ENCODE measurements at places on chromosomes 6 and 20. TPM values are rescaled to one million over a fixed set of nuclear protein-coding genes. Genes with fewer than 3 reads are reported as not detected.

- no peak for DNase-seq
Measured at GRCh38 chr6:51260003-51260402, 441.3 kb downstream of the TFAP2B start.

GRCh38 chr6:82521861-82522260, 158.2 kb downstream of the TPBG start:
- no peak for DNase-seq

DNA sequence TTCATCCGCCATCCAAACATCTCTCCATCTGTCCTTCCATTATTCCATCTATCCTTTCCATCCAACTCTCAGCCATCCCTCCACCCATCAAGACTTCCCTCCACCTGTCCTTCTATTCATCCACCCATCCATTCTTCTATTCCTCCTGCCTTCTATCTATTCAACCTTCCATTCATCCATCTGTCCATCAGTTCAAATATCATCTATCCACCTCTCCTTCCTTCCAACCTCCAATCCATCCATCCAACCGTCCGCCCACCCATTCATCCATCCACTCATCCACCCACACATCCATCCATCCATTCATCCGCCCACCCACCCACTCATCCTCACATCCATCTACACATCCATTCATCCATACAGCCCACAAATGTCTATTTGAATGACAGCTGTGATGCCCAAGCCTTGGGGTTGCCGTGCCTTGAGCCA, 132.1 kb downstream of the CEBPB start:
- DNase-seq, result no peak

- no peak for DNase-seq
Measured at GRCh38 chr6:12037798-12038197, 25.7 kb downstream of the HIVEP1 start.

DNA sequence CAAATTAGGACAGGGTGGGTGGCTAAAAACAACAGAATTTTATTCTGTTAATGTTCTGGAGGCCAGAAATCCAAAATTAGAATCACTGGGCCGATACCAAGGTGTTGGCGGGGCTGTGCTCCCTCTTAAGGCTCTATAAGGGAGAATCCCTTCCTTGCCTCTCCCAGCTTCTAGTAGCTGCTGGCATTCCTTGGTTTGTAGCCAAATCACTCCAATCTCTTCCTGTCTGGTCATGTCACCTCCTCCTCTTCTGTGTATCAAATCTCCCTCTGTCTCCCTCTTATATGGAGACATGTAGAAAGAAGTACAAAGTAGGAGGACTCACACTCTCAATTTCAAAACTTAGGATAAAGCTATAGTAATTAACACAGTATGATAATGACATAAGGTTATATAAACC, 102.9 kb upstream of the SIRPA start:
- DNase-seq, result no peak

- DNase-seq, result no peak
Measured at GRCh38 chr6:145087034-145087433, 648.3 kb downstream of the EPM2A start.

DNA sequence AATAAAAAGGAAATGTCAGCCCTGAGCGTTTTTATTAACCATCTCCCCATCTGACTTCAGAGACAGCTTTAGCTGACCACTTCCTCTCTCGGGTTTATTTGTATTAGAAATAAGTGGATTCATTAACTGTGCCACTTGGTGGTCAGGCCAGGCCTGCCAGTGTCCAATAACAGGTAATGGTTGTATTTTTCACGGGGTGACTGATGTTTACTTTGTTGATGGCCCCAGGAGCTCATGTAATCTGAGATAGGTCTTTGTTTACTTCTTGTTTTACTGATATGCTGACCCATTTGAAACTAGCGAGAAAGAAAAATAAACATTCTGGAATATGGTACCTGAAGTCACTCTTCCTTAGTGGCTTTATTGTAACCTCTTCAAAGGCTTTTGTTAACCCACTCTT, 504.3 kb upstream of the SLC35B3 start:
- no peak for DNase-seq

DNA sequence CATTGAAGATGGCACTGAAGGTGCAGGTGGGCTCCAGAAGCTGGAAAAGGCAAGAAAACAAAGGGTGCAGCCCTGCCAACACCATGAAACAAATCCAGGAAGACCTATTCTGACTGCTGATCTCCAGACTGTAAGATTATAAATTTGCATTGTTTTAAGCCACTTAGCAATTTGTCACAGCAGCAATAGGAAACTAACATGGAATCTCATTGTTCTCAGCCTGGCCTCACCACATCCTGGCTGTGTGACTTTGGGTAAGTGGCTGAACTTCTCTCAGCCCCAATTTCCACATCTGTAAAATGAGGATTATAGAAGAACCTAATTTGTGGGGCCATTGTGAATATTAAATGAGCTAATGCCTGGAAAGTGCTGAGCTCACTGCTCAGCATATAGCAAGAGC, 160.4 kb upstream of the MAFB start:
- DNase-seq, result no peak

GRCh38 chr20:40970218-40970617, 58.4 kb upstream of the TOP1 start:
- DNase-seq, result no peak

DNA sequence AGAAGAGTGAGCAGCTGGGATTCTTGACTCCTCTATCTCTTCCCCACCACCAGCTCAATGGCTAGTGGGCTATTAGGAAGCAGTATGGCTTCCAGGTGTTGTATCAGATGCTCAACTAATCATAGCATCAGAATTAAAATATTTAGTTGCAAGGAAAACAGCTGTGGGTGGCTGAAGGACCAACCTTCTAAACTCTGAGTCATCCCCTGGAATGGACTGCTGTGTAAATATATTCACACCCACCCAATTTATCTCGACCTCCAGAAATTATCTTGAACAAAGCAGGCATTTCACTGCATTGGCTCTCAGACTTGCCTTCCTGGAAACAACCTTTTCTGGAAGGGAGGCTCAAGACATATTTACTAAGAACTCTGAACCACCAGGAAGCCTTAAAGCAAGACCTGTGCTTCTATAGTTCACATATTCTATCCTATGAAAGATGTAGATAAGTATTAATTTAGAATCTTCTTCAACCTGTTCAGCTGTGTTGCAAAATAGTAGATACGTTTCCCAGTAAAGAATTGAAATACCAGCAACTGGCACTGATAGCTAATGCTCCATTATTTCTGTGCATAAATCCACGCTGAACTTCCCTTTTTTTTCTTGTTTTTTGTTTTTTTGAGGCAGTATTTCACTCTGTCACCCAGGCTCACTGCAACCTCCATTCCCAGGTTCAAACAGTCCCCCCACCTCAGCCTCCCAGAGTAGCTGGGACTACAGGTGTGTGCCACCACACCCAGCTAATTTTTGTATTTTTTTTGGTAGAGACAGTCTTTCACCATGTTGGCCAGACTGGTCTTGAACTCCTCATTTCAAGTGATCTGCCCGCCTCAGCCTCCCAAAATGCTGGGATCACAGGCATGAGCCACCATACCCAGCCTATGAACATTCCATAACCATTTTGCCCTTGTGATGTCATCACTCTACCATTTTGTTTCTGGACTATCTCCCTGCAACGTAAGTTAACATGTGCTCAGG, 56.9 kb upstream of the CD2AP start:
- no peak for DNase-seq

GRCh38 chr6:21095462-21095861, 498.1 kb upstream of the SOX4 start:
- DNase-seq, result no peak

- peak; percentile 62 for DNase-seq
Measured at GRCh38 chr6:144349690-144350527, 64.8 kb downstream of the UTRN start.

GRCh38 chr20:7765221-7765620, 175.0 kb downstream of the HAO1 start:
- no peak for DNase-seq

DNA sequence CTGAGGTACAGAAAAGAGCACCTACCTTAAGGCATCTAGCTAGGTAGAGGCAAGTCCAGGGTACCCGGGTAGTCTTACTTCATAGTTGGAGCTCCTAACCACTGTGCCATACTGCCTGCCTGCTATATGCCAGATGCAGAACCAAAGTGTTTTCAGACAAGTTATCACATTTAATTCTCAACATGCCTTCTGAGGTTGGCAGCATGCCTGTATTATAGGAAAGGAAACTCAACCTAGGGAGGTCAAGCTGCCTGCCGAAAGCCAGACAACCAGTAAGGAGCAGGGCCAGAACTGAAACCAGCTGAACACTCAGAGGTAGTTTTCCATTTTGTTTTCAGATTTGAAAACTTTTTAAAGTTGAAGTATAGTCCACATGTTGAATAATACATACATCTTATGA, 5.4 kb downstream of the CTNNBL1 start:
- DNase-seq, result no peak

- no peak for DNase-seq
Measured at GRCh38 chr6:48817333-48818051, 645.6 kb downstream of the MMUT start.

- DNase-seq, result peak; percentile 60
Measured at GRCh38 chr6:56595490-56596122, 47.1 kb downstream of the DST start.

DNA sequence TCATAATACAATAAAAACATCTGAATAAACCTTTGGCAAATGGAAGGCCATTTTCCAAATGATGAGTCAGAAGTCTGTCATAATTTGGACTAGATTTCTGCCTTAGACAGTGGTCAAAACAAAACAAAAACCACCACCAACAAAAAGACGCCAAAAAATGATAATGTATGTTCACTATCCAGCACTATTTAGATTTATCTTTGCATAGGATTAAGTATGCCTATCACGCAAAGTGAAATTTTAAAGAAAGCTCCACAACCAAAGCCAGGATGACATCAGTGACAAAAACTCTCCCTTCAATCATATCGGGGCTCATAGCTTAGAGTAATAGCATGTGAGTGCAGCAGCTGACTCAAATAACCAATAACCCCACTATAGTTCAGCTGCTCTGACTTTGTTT, 201.9 kb downstream of the MOXD1 start:
- peak; percentile 76 for DNase-seq

DNA sequence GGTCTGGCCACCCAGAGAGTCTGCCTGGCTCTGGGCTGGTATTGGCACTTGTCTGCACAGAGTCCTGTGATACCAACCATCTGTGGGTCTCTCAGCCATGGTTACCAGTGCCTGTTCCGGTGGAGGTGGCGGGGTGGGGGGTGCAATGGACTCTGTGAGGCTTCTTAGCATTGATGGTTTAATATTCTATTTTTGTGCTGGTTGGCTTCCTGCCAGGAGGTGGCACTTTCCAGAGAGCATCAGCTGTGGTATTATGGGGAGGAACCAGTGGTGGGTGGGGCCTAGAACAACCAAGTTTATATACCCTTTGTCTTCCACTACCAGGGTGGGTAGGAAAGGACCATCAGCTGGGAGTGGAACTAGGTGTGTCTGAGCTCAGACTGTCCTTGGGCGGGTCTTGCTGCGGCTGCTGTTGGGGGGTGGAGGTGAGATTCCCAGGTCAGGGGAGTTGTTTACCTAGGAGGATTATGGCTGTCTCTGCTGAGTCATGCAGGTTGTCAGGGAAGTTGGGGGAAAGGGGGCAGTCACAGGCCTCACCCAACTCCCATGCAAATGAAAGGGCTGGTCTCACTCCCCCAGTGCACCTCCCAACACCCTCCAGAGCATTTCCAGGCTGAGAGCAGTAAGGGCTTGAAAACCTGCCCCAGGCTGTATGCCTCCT, 117.5 kb downstream of the FLRT3 start:
- DNase-seq, result no peak

DNA sequence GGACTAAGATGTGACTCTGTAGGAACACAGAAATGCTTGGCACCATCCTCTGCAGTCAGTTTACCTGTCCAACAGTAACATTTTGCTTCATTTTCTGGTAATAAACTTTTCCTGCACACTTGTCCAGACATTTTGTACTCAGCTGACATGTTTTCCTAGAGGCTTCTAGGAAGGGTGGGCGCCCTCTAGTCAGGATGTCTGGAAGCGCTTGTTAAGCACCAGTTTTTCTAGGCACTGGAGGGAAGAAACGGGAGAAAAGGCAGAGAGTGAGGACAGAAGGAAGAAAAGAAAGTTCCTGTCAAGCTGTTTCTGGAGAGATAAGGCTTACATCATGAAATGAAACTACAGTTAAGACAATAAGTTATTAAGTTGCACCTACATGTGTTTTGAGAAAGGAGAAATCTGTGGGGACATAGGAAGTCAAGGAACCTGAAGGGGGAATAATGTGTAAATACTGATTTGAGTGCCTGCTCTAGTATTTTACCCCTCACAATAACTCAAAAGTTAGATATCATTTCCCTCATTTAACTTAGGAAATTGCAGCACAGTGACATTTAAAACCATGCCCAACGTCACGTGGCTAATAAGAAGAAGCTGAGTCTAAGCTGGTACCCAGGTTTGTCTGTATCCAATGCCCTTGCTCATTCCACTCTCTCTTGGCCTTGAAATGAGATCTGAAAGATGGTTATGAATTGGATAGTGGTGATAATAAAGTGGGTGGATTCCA, 42.7 kb upstream of the TNFRSF21 start:
- no peak for DNase-seq

GRCh38 chr6:133467231-133467981, 226.2 kb downstream of the EYA4 start:
- no peak for DNase-seq

GRCh38 chr20:20895537-20895936, 183.1 kb upstream of the RALGAPA2 start:
- DNase-seq, result no peak

DNA sequence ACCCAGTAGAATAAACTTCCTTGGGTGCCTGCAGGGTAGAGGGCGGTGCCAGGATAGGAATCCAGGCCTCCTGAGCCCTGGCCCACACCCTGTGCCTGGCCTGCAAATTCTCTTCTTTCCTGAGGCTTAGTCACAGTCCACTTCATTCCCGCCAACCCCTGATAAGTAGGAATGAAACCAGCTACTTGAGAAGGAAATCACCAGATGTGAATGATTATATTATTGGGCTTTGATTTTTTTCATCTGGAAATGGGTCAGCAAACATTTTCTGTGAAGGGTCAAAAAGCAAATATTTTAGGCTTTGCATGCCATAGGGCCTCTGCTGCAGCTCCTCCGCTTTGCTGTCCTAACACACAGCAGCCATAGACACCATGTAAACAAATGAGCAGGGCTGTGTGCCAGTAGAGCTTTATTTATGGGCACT, 50.2 kb downstream of the STK35 start:
- peak; percentile 36 for DNase-seq

TSPYL4 gene
- total RNA-seq, result 12.2 TPM

SLC4A11 gene
- 0.59 TPM for total RNA-seq

HLA-DMB gene
- 12.7 TPM for total RNA-seq

BPIFA1 gene
- not detected for total RNA-seq

CLIC5 gene
- total RNA-seq, result 4.0 TPM

BHLHE23 gene
- total RNA-seq, result not detected

MUC22 gene
- not detected for total RNA-seq

PROKR2 gene
- not detected for total RNA-seq

Data from skin of body (tissue), 3 donors.